NCI-H2029 treated with DMSO at 0.1 percent for 48 hours (cell line): ENCODE measurements at places on chromosomes 5 and 9.

GRCh38 chr9:23693374-23693773, 132.7 kb downstream of the ELAVL2 start:
- DNase-seq, result no peak

- no peak for DNase-seq
Measured at GRCh38 chr9:96009690-96010472, 134.4 kb downstream of the ERCC6L2 start.

- no peak for DNase-seq
Measured at GRCh38 chr5:170599756-170600155, 95.9 kb downstream of the KCNIP1 start.

DNA sequence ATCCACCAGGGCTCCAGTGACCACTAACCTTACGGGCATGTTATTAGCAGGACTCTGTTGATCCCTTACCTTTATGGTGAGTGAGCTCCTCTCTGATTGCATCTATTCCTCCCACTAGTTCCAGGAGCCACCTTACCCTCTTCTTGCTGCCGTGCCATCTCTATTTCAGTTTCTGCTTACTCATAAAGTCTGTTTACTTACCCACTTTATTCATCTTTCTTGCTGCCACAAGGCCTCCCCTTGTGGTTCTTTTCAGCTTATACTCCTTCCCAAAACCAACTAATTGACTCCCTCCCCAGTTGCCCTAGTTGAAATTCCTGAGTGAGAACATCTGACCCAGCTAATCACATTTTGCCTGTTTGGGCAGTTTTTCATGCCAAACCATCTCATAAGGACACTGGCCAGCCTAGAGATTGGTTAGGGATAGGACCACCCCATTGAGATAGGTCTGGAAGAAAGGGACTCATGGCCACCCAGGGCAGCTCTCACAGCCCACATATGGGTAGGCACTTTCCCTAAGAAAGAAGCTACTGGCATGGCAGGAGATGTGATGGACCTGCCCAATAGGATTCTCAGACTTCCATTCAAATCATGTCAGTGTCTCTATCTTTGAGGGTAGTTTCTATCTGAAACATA, 412.7 kb downstream of the EFNA5 start:
- no peak for DNase-seq

DNA sequence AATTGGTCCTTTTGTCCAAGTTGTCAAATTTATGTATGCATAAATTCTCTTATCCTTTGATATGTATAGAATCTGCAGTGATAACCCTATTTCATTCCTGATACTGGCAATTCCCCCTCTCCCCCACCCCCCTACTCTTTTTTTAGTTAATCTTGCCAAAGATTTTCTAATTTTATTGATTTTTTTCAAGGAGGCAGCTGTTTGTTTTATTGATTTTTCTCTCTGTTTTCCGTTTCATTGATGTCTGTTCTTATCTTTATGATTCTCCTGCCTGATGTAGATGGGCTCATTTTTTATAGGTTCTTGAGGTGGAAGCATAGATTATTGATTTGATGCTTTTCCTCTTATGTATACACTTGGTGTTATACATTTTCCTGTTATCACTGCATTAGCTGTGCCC, 34.4 kb downstream of the SMC5 start:
- DNase-seq, result no peak

- no peak for DNase-seq
Measured at GRCh38 chr5:1814183-1815020, 13.2 kb downstream of the NDUFS6 start.

- DNase-seq, result no peak
Measured at GRCh38 chr5:67855523-67855922, 360.0 kb upstream of the PIK3R1 start.

GRCh38 chr9:87276327-87276841, 221.3 kb upstream of the DAPK1 start:
- no peak for DNase-seq

DNA sequence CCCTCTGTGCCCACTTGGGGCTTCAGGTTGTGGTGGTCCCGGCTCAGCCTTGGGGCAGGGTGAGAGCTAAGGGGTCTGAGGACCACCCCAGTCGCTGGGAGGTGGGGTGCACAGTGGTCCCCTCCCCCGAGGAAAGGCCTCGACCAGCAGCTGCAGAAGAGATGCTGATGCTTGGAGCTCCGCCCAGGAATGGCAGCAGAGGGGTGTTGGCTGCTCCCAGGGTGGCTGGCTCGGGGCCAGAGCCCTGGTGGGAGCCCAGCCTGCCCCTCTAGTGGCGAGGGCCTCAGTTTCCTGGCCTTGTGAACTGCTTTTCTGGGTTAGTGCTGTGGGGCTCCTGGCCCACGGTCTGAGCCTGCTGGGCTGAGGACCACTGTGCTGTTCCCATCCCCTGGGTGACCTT, 1.2 kb downstream of the DIPK1B start:
- no peak for DNase-seq

DNA sequence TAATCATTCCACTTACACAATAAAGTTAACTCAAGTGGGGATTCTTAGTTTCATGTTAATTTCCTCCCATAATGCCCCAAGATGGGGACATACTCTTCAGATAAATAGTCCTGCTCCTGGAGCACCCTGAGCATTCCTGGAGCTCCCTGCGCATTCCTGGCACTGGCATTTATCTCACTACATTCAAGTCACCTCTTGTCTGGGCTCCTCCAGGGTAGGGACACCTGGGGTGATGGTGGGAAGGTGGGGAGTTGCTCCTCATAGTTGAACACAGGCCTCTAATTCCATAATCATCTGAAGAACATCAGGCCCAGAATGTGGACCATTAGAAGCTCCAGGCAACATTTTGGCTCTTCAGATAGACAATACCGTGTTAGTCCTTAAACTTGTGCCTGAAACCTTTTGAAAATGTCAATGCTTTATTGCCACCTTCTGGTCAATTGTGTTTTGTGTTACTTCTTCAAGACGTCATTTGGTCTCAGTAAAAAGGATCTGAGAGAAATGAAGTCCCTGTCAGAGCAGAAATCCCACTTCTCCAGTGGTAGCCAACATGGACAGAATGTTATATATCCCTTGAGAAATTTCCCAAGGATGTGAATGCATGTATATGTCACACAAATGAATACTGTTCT, 14.2 kb upstream of the AGGF1 start:
- no peak for DNase-seq
